ENCODE measurements at places on chromosomes 2 and 18.

DNA sequence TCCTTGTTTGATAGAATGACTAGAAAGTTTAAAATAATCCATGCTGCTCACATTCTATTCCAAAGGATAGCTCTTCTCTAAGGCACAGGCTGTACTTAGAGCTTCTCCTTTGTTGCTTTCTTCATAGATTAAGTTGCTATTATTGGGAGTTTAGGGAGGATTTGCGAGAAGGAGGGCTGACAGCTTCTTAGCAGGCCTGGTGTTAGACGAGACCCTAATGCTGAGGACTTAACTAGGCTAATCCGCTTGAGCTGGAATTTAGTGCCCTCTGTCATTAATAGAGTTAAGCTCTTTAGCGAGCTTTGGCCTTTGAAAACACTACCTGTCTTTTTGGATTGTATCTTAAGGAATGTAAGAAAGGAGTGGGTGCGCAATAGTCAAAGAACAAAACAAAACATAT lies 81.3 kb downstream of the MOGAT1 start:
- DNase-seq = no peak

- no peak for DNase-seq
Observed at GRCh38 chr2:133345638-133346037, 222.6 kb downstream of the NCKAP5 start.

- DNase-seq = no peak
Observed at GRCh38 chr18:24535527-24536295, 75.3 kb downstream of the HRH4 start.

- DNase-seq = no peak
Observed at GRCh38 chr2:127220102-127220767, at the start of gene CYP27C1. TSS of gene CYP27C1 (minus strand) at chr2:127220299. CDS start at chr2:127220270, 29 bp downstream.

- no peak for DNase-seq
Observed at GRCh38 chr2:54392555-54393324, 63.4 kb upstream of the SPTBN1 start.

- DNase-seq = no peak
Observed at GRCh38 chr18:47929681-47930198, 719 bp downstream of the SMAD2 start.

GRCh38 chr2:38947241-38948239 lies 57.9 kb downstream of the ARHGEF33 start:
- DNase-seq = peak; percentile 91

DNA sequence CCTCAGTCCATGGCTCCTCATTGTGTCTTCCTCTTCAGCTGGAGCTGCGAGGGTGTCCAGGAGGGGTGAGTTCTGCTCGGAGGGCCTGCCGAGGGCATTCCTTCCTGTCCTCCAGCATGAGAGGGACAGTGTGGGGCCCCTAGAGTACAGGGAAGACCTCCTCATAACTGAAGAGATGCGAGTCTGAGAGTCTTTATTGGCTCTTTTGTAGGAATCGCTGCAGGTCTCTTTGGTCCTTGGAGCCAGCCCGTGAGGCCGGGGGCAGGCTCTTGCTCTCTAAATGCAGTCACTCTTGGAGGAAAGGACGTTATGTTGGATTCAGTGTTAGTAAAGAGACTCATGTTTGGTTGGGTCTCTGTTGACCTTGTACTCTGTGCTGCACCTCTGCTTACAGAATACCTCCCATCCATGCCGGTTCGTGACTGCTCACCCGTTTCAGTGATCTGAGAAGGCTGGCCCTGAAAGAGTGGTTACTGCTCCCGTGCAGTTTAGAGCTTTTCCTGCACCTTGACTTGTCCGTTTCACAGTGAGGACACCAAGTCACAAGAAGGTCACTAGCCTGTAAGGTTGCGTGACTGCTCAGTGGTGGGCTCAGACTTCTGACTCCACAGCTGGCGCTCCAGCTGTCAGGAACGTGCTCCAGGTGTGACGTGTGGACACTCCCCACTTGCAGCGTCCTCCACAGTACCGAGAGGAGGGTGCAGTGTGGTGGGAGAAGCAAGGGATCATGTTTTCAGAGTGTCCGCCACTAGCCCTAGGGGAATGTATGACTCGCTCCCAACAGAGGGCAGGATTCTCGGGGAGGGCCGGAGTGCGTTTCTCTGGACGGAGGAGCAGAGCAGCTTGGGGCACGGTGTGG lies 7.8 kb downstream of the ATG4B start:
- DNase-seq = no peak

- DNase-seq = no peak
Observed at GRCh38 chr2:19377717-19378116, 19.3 kb upstream of the OSR1 start.

- DNase-seq = no peak
Observed at GRCh38 chr2:80930777-80931176, 626.2 kb upstream of the LRRTM1 start.

- no peak for DNase-seq
Observed at GRCh38 chr2:168212167-168212566, 35.2 kb downstream of the STK39 start.

GRCh38 chr18:26685438-26686157 lies 137.2 kb upstream of the KCTD1 start:
- no peak for DNase-seq

- DNase-seq = no peak
Observed at GRCh38 chr2:16470936-16471490, 194.6 kb downstream of the CYRIA start.

DNA sequence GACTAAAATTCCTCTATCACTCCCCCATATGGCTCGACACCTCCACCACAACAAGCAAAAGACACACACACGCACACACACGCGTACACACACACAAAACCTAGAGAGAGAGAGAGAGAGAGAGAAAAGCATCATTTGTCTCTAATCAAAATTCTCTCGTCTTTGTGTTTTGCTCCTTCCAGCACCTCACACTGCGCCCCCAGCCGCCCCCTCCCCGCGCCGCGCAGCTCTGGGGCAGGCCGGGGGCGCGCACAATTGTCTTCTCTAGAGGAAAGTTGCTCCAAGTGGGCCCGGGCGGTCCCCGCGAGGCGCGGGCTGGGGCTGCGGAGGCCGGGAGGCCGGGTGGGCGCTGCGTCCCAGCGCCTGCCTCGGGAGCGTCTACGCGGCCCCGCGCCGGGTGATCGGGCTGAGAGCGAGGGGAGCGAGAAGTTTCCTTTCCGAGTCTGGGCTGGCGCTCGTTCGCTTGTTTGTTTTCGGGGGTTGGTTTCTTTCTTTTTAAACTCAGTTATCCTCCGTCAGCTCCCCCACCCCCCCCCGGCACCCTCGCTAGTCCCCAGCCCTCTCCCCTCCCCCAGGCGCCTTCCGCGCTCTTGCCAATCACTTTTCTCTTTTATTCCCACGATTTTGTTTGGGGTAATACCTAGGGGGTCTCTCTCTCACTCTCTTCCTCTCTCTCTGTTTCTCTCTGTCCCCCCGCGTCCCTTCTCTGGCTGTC lies 4.1 kb downstream of the ZEB2 start:
- peak; percentile 76 for DNase-seq

- DNase-seq = no peak
Observed at GRCh38 chr2:45390441-45390840, 220.6 kb downstream of the SRBD1 start.

GRCh38 chr2:179837408-179837807 lies 24.0 kb downstream of the ZNF385B start:
- no peak for DNase-seq

- DNase-seq = no peak
Observed at GRCh38 chr2:238404406-238405216, 22.1 kb upstream of the ASB1 start.

- DNase-seq = no peak
Observed at GRCh38 chr2:30731706-30732105, 75.5 kb downstream of the CAPN13 start.

GRCh38 chr2:117137371-117137770 lies 677.1 kb upstream of the DDX18 start:
- no peak for DNase-seq

DNA sequence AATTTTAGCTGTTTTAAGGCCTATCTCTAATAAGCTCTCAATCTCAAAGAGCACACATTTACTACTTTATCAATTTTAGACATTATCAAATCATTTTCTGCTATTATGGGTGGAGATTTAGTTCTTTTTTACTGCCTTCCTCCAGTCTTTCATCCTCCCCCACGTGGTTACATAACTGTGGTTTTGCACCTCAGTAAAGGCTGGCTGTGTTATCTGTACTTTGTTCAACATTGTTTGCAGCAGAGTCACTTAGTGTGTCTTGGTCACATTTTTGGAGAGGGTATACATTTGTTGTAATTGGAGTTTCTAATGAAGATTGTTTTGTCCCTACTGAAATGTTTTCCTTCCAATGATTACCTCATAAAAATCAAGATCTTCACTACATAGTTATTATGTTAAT lies 549.6 kb upstream of the CELF4 start:
- DNase-seq = no peak

DNA sequence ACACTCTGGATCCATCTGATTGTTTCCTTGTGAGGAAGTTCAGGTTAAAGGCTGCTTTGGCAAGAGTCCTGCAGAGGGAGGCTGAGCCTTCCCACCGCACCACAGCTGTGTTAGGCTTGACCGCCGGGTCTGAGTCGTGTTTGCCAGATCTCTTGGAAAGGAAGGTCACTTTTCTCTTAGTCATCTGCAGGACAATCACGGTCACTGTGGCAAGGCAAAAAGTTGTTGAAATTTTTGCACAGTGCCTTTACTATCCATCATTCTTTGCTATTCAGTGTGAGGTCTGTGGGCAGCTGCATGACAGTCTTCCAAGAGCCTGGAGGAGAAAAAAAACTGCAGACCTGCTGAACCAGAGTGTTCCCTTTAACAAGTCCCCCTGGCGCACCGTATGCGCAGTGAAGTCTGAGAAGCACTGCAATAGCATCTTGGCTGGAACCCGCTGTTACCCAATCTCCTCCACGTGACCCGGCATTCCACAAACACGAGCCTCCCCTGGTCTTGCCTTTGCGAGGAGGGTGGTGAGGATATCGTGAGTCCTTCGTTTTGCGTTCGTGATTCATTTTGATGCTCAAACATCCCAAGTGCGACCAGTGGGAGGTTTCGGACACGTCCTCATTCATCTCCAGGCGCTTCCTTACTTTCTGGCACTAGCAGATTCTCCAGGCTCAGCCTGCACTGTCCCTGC lies 23.0 kb downstream of the BIN1 start:
- no peak for DNase-seq

DNA sequence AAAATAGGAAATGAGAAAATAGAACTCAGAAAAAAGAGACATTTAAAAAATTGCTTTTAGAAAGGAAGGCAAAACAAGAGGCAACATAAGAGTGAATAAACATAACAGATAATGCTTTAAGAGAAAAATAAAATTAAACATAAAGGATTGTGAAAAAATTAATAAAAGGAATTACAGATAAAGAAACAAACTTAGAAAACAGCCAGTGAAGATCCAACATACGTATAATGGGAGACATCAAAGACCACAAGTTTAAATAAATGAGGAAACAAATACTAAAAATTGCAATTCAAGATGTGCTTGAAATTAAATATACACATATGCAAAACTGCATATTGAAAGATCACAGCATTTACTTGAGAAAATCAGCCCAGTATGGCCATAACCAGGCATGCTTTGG lies 448.9 kb downstream of the NBAS start:
- no peak for DNase-seq

DNA sequence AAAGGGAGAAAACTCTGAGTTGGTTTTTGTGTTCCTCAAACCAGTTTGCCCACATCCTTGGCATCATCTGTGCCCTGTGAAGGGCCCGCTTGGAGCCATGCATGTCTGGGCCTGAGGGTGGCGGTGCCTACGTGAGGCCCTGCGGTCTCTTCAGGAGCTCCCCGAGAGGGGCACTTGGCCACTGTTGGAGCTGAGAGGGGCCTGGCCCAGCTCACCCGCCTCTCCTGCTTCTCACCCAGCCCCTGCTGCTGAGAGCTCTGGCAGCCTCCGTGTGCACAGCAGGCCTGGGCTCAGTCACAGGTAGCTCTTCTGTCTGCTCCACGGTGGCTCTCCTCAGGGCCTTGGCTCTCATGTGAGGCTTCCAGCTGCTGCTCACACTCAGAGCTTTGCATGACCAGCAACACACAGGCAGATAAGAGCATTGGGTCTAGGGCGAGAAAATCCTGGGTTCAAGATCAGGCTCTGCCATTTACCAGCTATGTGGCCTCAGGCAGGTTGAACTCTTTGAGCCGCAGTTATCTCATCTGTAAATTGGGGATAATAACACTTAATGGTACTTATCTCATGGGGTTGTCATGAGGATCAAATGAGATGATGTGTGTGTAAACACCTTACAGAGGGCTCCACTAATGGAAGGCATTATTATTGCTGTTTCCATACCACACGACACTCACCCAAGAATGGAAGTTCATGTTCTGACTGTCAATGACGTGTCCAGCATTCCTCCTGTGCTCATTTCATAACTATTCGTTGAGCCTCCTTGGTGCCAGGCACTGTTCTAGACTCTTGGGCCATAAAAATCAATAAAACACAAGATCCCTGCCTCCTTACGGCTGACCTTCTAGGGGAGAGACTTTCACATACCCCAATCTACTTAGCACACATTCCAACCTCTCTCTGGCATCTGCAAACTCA lies 41.6 kb upstream of the PLB1 start:
- no peak for DNase-seq

DNA sequence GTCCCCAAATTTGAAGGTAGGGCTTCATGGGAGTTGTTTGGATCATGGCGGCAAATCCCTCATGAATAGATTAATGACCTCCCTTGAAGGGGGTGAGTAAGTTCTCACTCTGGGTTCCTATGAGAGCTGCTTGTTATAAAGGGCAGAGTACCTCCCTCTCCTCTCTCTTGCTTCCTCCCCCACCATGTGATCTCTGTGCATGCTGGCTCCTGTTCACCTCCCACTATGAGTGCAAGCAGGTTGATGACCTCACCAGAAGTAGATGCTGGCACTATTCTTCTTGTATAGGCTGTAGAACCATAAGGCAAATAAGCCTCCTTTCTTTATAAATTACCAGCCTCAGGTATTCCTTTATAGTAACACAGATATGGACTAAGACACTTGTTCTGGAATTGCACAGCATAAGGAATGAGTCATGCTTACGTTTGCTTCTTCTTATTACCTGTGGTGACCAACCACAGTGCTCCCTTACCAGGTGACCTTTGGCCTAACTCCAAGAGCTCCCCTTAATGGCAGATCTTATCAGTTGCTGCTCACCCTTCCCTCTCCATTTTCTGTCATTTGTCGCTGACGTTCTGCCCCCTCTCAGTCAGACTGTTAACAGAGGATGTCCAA lies 559.5 kb upstream of the GCFC2 start:
- DNase-seq = no peak

DNA sequence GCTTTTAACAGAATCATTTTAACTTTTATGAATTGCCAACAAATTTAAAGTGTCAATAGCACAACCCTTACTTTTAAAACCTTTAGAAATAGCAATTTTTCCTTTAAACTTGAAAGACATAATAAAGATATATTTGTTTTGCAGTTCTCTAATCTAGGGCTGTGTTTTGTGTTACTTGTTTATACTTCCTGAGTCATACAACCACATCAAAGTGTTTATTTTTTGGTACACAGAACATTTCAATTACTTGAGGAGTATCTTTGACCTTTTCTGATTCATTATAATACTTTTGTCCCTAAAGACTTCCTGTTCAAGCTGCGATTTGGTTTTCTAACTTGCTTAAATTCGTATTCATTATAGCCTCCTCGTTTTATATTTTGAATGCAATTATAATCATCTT lies 21.8 kb downstream of the TYW5 start:
- peak; percentile 1 for DNase-seq

- DNase-seq = no peak
Observed at GRCh38 chr2:192073878-192074277, 120.9 kb downstream of the TMEFF2 start.

Data from activated CD4-positive, alpha-beta T cell treated with anti-CD3 and anti-CD28 coated beads, Interleukin-2, amount 10 ng/mL, durations not matched to agents 24 days and 14 days (primary cell).